Peyer's patch (tissue), 4 donors: ENCODE measurements at places on chromosomes 6 and 20. TPM values are rescaled to one million over a fixed set of nuclear protein-coding genes. Genes with fewer than 3 reads are reported as not detected.
A peak's percentile ranks its signal among the peaks of the same experiment; 100 is the strongest.

KIF25 gene
- total RNA-seq = not detected

NEU1 gene
- total RNA-seq = 68.4 TPM

IYD gene
- total RNA-seq = 57.0 TPM

ZNF217 gene
- total RNA-seq = 23.3 TPM

DNA sequence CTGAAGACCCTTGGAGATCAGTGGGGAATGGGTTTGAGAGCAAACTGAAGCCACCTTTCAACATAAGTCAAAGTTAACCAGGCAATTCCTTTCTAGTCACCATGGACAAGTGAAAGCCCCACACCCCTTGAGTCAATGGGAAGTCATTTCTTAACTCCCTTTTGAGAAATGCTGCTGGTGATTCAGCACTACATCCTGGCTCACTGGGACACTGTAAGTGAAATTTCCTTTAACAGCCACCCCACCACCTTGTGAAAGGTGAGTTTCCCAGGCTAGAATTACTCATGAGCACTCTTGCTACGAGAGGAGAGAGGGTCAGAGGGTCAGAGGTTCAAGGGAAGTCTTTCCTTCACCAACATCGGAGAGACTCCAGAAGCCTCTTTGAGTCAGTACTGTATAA, 93.3 kb upstream of the MARCKS start:
- DNase-seq = no peak

DNA sequence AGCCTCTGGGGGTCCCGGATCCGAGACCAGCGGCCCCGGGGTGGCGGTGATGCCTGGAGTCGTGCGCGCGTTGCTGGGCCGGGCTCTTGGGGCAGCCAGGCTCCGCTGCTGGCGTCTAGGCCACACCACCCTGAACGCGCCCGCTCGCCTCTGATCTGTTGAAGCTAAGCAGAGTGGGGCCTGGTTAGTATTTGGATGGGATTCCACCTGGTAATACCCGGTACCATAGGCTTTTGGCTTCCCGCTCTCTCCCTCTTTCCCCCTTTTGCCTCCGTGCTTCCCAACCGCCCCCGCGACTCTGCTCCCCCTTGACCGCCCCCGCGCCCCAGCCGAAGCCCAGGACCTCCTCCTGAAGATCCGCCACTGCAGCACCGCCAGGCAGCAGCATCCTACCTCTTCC, 1383.5 kb upstream of the DEFB115 start:
- peak; percentile 76 for DNase-seq

DNA sequence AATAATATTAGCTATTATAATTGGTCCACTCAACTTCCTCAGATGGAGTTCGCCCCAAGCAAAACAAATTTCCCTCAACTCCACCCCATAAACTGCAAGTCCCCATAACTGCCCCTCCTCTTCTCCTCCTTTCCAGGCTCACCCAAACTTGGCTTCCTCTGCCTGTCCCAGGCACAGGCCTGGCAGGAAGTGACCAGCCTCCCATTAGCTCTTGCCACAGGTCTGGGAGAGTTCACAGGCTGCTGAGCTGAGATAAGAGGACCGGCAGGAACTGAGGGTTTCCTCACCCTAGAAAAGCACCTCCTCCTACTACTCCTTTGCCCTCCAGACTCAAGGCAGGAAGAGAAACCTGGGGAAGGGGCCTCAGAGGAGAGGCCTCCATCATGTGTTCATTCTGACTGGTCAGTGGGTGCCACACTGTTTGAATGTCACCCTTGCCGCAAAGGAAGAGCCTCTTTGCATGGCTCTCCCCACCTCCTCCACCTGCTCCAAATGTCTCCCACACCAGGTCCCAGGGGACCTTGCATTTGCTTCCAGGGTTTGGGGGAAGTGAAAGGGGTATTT, 24.5 kb upstream of the SMIM29 start:
- DNase-seq = no peak

DNA sequence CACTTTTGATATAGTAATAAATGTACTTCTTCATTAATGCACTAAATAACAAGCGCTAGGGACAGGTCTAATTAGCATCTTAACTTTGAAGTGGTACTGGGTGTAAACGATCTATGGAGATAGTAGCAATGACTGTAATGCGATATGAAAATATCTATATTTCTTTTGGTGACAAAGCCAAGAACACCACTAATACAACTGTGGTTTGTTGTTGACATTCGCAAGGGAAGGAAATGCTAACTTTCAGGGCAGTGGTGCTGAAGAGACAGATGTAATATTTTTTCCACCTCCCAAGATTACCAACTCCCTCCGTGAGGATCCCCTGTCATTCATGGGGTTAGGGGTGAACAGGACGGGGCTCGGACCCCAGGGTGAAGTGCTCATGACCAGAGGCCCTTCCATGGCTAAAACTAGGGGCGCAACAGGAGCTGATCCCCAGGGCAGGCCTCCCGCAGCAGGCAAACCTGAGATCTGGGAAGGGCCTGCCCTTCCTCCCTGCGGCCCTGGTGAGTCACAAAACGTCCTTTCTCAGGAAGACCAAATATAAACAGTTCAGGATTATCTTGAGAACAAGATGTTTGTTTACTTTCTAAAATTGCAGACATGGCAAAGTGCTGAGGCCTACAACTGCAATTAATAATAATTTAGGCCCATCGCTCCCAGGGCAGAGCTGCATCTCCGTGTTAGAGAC, 65.0 kb upstream of the TOX2 start:
- no peak for DNase-seq

- no peak for DNase-seq
Observed at GRCh38 chr6:56839533-56840183, 115.2 kb upstream of the BEND6 start.

- DNase-seq = no peak
Observed at GRCh38 chr6:57127763-57128162, 37.8 kb downstream of the ZNF451 start.

DNA sequence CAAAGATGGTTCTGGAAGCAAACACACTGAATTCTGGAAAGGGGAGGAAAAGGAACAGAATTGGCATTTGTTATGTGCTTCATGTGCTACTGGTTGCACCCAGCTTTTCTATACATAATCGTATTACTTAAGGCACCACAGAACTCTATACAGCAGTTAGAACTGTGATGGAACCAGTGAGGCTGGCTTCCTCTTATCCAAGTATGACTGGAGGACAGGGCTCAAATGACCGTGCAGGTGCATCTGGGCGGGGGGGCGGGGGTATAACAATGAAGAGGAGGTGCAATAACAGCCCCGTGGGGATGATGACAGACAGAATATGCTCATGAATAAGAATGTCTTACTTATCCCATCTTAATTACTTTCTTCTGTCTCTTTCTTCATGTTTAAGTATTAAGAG, 144.2 kb downstream of the BTBD9 start:
- no peak for DNase-seq

- peak; percentile 68 for DNase-seq
Observed at GRCh38 chr6:125201961-125202729, 48.6 kb downstream of the TPD52L1 start.

DNA sequence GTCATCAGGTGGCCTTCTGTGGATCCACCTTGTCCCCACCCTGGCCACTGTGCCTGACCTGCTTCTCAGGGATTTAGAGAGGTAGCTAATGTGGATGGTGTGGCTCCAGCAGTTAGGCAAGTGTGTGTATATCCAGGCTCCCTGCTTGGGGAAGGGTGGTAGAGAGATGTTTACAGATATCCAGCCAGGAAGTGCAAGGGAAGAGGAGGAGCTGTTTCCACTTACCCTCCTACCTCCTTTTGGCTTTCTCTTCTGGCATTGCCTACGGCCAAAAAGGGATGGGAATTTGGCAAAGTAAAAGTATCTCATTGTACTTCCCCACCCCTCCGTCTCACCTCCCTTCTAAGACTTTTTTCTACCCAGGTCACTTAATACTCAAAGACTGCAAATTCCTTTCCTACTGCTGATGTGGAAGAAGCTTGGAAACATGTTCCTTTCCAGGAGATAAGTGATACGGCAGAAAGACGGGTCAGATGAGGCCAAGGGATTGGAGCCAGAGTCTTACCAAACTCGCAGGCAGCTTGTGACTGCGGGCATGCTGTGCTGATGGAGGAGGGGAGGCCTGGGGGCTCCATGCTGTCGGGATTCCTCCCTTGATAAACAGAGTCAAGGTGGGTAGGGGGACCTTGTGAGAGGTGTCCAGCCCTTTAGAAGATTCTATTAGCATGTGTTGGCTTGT, 253.4 kb downstream of the PRL start:
- DNase-seq = no peak

DNA sequence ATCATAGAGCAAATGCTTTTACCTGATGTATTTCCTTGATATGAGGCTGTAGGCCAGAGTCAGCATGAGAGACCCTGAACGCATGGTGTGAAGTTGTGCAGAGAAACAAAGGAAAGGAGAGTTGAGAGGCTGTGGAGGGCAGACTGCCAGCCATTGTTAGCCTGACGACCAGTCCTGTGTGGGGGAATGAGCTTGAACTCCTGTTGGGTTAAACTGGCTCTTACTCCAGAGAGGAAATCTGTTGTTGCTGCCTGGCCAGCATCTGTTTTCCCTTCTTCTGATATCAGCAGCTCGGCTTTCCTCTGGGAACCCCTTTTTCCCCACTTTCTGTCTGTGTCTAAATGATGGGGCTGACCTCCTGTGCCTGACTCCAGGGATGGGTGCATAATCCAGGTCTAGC, 158.2 kb upstream of the ZFP64 start:
- no peak for DNase-seq

- DNase-seq = no peak
Observed at GRCh38 chr6:3232017-3232945, 4.8 kb upstream of the TUBB2B start.

- DNase-seq = no peak
Observed at GRCh38 chr6:24734166-24734565, 15.2 kb upstream of the C6orf62 start.
